ENCODE measurements at places on chromosomes 5 and 9.

- DNase-seq, result no peak
These were observed 70.6 kb downstream of the MAST4 start for GRCh38 chr5:66666778-66667177.

- no peak for DNase-seq
These were observed 16.0 kb downstream of the ANXA6 start for GRCh38 chr5:151141535-151141934.

GRCh38 chr9:20599195-20599594, 23.1 kb downstream of the MLLT3 start:
- no peak for DNase-seq

DNA sequence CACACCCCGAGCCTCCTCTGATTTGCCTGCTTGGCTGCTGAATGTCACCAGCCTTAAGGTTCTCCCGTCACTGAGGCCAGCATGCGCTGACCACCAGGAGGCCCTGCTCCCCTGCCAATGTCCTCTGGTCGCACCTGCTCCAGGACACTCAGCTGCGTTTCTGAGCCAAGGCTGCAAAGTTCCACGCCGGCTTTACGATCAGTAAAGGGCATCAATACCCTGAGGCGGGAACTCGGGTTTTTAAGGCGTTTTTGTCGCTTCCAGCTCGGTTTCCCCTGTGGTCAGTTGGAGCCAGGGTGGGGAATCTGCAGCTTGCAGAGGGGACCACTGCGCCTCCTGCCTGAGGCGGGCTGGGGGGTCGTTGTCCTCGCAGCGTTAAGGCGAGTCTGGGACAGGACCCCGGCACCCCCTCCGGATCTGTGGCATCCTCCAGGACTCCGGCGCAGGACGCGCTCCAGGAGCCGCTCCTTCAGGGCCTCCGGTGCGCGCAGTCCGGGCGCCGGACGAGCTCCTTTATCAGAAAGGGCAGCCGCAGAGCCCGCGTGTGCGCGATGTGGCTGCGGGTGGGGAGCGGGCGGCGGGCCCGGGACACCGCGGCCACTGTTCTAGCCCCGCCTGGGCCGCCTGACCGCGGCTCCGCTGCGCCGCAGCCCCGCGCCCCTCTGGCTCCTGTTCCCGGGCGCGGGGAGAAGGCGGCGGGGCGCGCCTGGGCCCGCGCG, 24.1 kb upstream of the FLT4 start:
- DNase-seq, result no peak

DNA sequence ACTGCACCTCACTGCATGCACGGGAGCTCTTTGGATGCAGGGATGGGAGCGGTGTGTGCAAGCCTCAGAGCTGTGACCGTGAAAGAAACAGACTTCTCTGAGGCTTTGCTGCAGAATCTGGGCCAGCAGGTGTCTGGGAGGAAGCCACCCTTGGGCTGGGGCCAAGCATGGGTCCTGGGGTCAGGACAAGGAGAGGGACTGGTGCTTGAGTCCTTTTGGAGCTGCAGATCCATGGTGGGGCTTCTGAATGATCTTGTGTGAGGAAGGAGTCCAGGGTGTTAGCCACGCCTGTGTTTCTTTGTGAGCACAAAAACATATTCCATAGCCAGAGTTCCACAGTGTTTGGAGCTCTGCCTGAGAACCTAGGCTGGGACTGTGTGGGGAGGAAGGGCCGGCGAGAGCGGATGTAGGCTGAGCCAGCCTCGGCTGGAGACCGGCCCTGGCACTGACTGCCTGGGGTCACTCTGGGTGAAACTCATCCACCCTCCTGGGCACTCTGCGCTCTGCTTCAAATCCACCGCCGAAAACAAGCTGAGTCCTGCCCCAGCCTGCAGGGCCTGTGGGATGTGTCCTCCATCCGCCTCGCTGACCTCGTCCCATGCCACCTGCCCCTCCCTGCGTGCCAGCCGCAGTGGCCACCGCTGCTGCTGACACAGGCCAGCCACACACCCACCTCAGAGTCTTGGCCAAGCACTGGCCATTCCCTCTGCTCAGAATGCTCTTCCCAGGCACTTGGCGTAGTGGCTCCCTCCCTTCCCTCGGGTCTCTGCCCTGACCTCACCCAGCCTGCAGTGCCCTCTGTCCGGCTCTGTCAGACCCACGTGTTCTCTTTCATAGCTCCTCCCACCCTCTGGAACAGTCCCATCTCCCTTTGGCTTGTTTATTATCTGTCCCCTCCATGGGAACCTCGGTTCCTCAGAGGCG, 26.7 kb downstream of the ERGIC1 start:
- DNase-seq, result peak; percentile 94

DNA sequence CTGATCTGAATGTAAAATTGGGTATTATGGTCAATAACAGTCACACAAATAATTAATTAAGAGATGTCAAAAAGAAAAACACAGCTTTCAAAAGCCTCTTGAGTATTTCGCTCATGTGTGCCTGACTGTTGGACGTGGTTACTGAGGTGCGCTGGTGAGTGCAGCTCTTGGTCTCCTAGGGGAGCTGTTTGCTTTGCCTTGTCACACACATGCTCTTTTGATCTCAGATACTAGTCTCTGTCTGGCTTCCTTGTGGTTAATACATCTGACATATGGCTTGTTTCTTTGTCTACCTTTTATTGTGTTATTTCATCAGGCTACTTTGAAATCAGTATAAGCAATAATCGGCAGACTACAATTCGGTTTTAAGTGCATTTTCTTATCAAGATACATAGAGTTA, 51.5 kb downstream of the PCSK1 start:
- DNase-seq, result no peak

DNA sequence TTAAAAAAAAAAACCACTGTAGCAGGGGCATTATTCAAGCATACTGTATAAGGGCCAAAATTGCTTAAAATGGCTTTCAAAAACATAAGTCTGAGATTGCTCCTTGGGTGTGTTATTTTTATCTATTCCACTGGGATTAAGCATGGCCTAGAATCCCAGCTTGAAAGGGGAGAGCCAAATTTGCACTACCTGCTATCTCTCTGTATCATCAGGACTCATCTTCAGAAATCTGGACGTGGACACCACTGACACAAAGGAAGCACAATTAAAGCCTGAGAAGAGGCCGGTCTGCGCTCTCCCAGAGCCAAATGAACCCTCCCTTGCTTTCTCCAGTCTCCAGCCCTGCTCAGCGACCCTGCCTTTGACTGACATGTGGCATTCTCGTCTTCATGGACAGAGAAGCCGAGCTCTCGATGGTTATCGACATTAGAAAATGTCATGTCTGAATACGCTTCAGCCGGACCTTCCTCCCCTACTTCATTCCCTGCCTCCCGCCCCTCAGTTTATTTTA, 151.3 kb downstream of the EBF1 start:
- DNase-seq, result no peak

Data from C1 segment of cervical spinal cord (tissue), 14 donors.